ENCODE measurements at places on chromosomes 7 and 10.

- no peak for DNase-seq
These were observed 60.3 kb upstream of the STK17A start for GRCh38 chr7:43522406-43523156.

DNA sequence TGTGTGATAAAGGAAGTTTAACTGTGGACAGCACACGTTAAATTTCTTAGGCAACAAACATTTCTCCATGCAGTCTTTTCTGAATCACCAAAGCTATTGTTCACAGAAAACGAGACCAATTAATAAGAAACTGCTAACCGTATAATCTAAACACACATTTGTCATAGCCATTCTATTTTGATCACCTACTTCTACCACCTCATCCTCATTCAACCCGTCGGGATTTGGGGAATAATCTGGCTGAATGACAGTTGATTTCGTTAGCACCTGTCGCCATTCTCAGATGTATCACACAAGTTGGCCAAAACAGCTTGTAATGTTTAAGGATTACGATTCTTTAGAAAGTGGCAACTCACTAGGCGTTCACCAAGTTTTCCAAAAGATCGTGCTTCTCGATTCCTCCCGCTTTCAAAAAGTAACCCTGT is 1.2 kb downstream of the EZH2 start:
- DNase-seq, result no peak

GRCh38 chr10:19775296-19775695 is 40.9 kb upstream of the PLXDC2 start:
- no peak for DNase-seq

DNA sequence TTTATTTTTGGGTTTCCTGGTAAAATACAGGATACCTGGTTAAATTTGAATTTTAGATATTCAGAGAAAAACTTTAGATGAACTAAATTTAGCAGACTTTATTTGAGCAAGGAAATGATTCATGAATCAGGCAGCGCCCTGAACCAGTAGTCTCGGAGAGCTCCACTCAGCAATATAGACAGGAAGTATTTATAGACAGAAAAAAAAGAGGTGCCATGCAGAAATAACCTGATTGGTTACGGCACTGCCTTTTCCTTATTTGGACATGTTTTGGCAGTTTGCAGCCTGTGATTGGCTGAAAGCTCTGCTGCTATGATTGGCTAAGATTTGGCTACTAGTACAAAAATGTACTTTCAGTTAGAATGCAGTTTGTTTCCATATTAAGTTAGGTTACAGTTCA is 198.3 kb upstream of the DKK1 start:
- DNase-seq, result no peak

DNA sequence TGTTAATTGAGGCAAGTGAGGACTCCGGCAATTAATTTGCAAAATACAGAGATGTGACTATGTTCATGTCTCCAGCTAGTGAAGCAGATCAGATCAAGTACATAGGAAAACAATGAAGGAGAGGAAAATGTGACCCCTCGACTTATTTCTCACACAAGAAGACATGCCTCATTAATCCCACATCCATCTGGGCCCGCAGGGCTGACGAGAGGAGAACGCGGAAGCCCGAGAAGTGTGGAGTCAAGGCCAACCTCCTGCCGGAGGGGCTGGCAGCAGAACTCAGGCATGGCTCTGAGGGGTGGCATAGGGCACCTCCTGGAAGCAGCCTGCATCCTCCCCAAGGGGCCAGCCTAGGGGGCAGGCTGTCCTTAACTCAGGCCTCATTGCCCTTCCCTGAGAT is 54.4 kb downstream of the ZNF503 start:
- no peak for DNase-seq

Measured in CD4-positive, alpha-beta T cell treated with Interleukin-6 at 100 ng/mL for 8 hours (primary cell).